ENCODE measurements at places on chromosomes 2 and 18.

DNA sequence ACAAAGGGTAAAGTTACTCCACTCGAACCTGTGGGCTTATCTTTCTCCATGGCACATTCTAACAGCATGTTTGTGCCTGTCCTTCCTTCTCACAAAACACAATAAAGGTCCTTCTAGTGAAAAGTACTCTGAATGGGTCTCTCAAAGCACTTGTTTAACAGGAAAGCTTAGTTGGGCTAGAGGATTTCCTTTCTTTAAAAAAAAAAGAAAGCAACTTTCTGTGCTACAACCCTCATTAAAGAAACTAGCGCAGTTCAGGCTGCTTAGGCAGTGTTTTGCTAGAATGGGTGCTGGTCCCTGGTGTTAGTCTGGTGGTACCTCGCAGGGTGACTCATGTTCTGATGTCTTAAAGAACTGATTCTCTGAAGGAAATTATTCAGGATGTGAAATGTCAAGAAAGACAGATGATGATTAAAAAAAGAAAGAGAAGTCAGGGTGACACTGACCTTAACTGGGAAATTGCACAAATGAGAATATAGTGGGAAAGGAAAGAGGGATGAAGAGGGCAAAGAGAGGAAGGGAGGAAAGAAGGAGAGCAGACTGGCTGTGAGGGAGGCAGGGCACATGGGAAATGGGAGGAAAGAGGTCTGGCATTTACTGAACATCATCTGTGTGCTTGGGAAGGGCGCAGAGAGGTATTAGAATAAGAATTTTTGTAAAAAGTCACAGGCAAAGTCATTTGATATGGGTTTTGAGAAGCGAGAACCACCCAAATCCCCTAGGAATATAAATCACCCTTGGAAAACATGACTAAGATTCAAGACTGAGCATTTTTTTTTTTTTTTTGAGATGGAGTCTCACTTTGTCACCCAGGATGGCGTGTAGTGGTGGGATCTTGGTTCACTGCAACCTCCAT, 74.9 kb downstream of the ATP8B1 start:
- no peak for DNase-seq

DNA sequence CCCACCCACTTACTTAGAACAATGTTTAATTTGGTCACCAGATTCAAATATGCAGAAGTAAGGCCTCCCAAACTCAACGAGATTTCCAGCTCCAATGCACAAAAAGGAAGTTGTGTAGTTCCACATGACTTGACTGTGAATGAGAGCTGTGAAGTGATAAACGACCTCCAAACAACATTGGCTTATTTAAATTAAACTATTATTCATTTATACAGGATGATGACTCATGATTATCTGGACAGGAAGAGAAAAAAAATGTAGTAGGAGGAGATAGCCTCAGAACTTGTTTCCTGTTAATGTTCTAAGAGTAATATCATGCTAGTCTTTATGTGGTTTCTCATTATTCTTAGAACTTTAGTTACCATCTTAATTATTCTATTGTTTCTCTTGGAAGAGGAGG, 237.3 kb downstream of the C1D start:
- DNase-seq: no peak

GRCh38 chr2:86045541-86045940, 60.1 kb downstream of the POLR1A start:
- DNase-seq: no peak

- no peak for DNase-seq
Observed at GRCh38 chr2:219469186-219469724, 29.4 kb upstream of the GMPPA start.

- DNase-seq: no peak
Observed at GRCh38 chr2:107132070-107132469, 246.1 kb upstream of the ST6GAL2 start.

Measured in activated naive CD4-positive, alpha-beta T cell (primary cell).